ENCODE measurements at places on chromosomes 11 and 22.

DNA sequence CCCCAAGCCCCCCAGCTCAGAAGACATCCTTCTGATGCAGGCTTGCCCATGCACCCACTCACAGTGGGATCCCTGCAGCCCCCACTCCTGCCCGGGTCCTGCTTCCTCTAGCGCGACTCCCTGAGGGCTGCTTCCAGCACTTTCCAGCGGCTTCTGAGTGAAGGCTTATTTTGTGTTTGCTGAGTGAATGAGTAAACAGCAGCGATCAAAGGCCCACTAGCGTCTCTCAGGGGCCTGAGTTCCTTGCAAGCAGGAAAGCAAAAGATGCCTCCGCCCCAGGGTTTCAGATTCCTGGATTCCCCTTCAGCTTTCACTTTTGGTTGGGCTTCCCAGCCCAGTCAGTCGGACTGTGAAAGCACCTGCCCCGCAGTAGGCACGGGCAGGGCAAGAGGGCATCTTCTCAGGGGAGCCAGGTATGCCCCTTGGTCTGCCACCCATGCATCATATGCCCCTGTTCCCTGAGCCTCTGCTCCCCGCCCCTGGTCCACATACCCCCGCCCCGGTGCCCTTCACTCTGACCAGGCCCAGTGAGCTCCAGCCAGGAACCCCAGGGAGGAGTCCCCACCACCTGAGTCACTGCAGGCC, 9.2 kb downstream of the FADD start:
- no peak for DNase-seq

DNA sequence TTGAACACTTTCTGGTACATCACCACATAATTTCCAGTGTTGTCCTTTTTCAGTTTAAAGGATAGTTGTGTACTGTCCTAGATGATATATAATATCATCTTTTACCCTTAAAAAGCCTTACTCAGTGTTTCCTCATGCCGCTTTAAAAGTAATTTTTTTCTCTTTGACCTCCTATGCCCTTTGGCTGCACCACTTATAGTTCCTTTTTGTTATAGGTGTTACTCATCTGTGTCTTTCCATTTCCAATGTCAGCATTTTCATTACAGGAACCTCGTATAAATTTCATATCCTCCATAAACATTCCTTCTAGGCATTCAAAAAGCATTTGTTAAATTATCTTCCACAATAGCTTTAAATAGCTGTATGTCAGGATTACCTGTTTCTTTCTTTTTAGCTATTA, 40.8 kb downstream of the USP47 start:
- DNase-seq: no peak

- DNase-seq: no peak
Observed at GRCh38 chr11:102911758-102912481, 37.1 kb upstream of the MMP12 start.

- no peak for DNase-seq
Observed at GRCh38 chr11:96299155-96299888, 43.7 kb downstream of the MAML2 start.

DNA sequence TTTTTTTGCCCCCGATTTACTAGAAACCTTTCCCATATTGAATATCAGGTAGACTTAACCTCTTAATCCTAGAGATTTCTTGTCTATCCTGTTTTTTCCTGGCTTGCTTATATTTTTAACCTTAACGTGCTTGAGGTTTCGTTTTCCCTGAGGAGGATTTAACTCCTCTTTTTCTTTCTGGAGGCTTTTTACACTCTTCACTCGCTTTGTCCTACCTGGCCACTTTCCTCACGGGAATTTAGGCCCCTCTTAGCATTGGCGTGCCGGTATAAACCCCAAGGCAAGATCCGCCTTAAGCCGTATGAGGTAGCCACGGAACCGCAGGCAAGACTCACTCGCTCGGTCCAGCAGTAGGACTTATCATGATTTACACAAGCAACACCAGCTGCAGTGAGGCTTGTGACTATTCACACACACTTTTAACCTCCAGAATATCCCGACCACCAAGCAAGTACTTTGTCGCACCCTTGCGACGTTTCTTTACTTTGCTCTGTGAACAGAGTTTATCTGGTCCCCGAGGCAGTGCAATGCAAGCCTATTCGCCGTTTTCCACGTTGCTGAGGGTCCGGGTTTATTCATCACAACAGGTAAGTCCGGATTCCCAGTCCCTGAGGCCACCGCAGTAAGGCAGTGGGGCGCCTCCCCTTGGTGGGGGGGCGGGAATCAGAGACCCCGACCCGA, 20.6 kb upstream of the ALDH3B2 start:
- DNase-seq: no peak

DNA sequence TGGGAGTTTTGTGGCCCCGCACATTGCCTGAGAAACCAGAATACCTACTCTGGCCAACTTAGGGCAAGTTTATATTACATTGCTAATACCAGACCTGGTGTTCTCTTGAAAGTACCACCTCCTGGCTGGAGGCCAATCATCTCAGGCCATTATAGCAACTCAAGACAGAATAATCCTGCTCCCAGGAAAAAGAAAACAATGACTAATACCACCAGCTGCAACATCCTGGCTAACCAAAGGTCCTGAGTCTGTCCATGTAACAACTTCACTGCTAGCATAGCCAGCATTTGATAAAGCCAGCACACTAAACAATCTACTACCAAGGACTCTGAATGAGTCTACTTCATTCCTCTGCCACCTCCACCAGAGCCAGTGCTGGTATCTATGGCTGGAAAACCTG, 1298.7 kb upstream of the CNTN5 start:
- DNase-seq: no peak
